ENCODE measurements at places on chromosomes 16 and 17.
A peak's percentile ranks its signal among the peaks of the same experiment; 100 is the strongest.

GRCh38 chr17:83025636-83026280 is 53.7 kb upstream of the METRNL start:
- no peak for DNase-seq

DNA sequence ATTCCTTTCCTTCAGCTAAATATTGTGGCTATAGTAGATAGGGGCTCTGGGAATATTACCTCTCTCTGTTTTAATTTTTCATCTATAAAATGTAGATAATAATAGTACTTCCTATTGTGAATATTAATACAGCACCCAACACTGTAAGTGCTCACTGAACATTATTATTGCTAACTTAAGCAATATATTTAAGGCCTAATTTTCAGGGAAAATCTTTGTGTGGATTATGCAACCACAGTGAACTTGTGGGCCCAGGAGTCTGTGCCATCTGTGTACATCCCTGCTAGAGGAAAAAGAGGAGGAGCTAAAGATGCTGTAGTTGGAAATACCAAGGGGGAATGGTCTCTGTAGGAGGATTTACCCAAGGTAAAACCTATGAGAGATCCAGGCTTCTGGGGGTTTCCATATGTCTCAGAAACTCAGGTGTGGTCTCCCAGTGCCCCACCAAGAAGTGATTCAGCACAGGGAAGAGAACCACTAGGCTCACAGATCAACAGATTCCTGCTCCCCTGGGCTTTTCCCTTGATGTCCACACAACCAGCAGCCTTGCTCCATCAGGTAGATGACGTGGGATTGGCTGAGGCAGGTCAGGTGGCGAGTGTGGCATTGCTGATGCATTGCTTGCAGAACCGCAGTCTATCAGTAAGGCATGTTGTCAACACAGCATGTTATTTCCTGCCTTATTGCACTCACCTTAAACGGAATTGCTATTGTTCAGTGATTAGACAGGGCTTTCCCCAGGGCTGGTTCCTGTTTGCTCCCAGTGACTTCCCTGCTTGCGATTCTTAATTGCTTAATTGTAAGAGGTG is 1.6 kb upstream of the N4BP1 start:
- peak; percentile 24 for DNase-seq

- DNase-seq, result no peak
Observed at GRCh38 chr16:22681554-22682291, 132.2 kb upstream of the HS3ST2 start.

- DNase-seq, result no peak
Observed at GRCh38 chr17:74652020-74652419, 28.5 kb upstream of the CD300E start.

DNA sequence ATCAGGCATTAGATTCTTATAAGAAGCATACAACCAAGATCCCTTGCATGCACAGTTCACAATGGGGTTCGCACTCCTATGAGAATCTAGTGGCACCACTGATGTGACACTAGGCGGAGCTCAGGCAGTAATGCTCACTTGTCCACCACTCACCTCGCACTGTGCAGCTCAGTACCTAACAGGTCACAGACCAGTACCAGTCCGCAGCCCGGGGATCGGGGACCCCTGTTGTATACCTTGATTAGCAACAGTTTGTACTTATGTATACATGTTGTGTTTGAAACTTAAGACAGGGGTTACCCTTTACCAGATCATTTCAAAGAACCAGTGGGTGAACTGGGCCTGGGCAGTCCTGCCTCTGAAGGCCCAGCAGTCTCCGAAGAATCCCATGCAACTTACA is 103.7 kb downstream of the PMP22 start:
- DNase-seq, result no peak

DNA sequence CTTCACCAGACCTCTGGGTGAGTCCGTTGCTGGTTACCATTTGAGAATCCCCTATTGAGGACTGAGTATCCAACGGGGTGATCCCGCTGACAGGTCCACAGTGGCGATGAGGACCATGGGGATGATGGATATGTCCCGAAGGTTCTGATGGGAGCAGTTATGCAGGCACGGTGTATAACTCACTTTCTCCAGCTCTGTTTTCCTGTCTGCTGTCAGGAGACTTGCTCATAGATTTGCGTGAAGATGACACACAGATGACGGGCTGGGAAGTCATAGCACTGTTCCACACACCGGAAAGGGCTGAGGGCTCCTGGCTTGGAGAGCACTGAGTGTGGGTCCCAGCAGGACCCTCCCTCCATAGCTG is 22.2 kb upstream of the ADCY7 start:
- no peak for DNase-seq

GRCh38 chr17:44693609-44694008 is 4.0 kb upstream of the CCDC43 start:
- no peak for DNase-seq

GRCh38 chr16:4465977-4466779 is 8.2 kb downstream of the NMRAL1 start:
- DNase-seq, result peak; percentile 23

GRCh38 chr17:5419959-5420653 is at the start of gene RPAIN:
TSS of gene RPAIN (plus strand) at chr17:5420182. CDS start at chr17:5420211, 29 bp downstream.
- peak; percentile 76 for DNase-seq

DNA sequence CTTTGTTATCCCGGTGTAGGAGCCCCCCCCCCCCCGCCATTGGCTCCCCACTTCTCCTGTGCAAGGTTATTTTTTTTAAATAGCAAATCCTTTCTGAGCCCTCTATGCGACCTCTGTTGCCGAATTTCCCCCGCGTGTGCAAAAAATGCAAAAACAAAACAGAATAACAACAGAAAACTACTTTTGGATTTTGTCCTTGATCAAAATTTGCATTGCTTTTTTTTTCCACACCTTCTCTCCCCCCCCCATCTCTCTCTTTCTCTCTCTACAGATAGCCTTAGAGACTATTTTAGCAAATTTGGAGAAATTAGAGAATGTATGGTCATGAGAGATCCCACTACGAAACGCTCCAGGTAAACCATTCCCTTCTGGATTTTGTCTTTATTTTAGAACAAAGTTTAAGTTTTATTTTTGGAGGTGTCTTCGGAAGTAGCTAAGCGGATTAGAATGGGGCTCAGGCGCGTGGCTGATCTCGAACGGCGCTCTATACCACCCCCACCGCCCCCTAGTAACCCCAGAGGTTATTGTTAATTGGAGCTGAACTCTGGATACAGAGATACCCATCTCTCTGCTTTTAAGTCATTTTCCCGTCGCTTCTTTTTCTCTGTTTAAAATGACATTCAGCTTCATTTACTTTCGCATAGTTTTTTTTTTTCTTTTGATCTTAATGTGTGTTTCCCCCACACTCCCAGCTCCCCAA is 1.0 kb downstream of the MSI2 start:
- DNase-seq, result no peak

- no peak for DNase-seq
Observed at GRCh38 chr16:4376126-4376892, 4.7 kb downstream of the VASN start.

- no peak for DNase-seq
Observed at GRCh38 chr16:23930791-23931190, 95.0 kb downstream of the PRKCB start.

GRCh38 chr16:12086822-12087221 is 110.3 kb downstream of the SNX29 start:
- DNase-seq, result no peak

- no peak for DNase-seq
Observed at GRCh38 chr16:14486520-14487303, 143.3 kb downstream of the PARN start.

GRCh38 chr16:85151079-85151602 is 38.9 kb upstream of the CIBAR2 start:
- DNase-seq, result no peak

GRCh38 chr16:58306327-58306726 is 11.5 kb upstream of the PRSS54 start:
- DNase-seq, result peak; percentile 42

DNA sequence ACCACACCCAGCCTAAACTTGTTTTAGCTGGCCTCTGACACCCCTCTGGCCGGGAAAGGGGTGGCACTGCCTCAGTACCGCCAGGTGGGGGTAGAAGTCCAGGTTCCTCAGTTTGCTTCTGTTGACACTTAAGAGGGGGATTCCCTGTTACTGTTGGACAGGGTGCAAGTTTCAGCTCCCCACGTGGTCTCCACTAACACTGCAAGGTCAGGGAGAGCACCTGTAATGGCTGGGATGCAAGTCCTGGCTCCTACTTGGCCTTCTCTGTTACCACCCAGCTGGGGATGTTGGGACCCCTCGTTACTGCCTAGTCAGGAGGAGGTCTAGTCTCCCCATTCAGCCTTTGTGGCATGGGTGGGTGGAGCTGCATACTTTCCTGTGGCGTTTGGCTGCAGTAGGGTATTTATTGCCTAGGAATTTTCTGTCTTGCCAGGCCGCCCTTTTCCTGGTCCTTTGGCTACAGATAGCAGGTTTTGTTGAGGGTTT is 10.6 kb upstream of the MFAP4 start:
- no peak for DNase-seq

DNA sequence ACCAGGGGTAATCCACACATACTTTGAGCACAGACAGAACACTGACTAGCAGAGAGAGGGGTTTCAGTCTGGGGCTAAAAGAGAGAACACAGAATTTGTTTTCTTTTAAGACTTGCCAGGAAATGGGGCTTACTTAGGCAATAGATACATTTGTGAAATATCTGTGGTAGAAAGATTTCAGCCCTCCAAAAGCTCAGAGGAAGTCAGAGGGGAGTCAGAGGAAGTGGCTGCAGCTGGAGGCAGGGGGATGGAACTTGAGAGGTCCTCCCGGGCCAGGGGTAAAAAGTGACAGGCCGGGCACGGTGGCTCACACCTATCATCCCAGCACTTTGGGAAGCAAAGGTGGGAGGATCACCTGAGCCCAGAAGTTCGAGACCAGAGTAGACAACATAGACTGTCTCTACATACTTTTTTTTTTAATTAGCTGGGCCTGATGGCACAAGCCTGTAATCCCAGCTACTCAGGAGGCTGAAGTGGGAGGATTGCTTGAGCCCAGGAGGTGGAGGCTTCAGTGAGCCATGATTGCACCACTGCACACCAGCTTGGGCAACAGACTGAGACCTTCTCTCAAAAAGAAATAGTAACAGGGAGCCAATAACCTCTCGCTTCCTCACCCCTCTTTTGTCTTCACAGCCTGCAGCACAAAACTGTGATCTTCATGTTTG is 49.9 kb downstream of the NLRC5 start:
- DNase-seq, result no peak

DNA sequence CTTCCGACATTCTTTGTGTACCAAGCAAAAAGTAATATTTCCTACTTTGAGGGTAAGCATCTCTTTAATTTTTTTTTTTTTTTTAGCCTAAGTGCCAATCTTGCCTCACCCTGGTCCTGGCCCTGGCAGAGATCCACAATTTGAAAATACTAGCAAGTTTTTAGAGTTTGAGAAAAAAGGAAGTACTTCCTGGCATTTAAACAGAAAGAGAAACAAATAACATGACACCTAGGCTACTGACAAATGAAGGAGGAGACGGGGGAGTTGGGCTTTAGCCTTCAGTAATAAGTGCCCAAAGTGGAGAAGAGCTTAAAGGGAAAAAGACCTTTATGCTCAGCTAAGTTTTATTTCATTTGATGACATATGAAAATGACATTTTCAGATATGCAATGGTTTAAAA is 92.8 kb downstream of the HS3ST3A1 start:
- DNase-seq, result no peak

GRCh38 chr16:28261942-28262341 is 30.4 kb upstream of the SBK1 start:
- DNase-seq, result no peak

- no peak for DNase-seq
Observed at GRCh38 chr16:67388591-67388990, 4.7 kb downstream of the TPPP3 start.

- DNase-seq, result no peak
Observed at GRCh38 chr17:32494621-32495358, 8.0 kb downstream of the CDK5R1 start.

DNA sequence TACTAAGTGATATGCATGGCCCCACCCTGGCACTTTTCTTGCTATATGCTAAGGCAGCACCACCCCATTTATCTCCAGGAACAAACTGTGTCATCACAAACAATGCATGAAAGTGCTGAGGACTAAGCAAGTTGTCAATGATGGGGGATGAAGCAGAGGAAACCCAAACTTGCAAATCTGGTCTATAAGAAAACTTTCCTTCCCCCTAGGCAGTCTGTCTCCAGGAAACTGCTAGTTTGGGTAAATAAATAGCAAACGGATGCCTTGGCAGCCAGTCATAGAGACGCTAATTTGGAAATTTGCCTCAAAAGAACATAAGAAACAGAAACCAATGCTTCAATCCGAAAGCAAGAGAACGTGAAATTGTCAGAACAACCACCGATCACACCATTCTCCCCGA is 5.6 kb upstream of the HSBP1 start:
- DNase-seq, result no peak

DNA sequence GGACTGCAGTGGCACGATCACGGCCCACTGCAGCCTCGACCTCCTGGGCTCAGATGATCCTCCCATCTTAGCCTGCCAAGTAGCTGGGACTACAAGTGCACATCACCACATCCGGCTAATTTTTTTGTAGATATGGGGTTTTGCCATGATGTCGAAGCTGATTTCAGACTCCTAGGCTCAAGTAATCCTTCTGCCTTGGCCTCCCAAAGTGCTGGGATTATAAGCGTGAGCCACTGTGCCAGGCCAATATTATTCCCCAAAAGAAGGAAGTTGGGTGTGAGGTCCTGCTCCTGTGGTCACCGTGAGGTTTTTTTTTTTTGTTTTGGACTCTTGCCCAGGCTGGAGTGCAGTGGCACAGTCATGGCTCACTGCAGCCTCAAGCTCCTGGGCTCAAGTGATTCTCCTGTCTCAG is 1.5 kb downstream of the AMZ2 start:
- no peak for DNase-seq

DNA sequence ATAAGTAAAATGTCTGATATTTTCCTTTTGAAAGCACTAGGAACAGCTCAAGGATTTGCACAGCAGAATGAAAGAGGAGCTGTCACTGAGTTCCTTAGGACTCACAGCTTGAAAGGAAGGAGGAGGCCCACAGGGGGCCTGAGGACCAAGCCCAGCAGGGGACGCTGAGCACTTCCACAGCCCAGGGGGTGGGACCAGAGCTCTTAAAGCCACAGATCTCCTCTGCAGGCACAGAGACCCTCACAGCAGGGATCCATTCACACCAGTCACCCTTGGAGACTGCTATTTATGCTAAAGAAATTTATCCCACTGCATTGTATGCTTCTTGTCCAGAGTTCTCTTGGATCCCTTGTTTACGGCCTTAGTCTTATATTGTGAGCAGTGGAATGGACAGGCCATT is 253.3 kb downstream of the STX8 start:
- no peak for DNase-seq

GRCh38 chr17:13292291-13292690 is 274.5 kb upstream of the ELAC2 start:
- no peak for DNase-seq

DNA sequence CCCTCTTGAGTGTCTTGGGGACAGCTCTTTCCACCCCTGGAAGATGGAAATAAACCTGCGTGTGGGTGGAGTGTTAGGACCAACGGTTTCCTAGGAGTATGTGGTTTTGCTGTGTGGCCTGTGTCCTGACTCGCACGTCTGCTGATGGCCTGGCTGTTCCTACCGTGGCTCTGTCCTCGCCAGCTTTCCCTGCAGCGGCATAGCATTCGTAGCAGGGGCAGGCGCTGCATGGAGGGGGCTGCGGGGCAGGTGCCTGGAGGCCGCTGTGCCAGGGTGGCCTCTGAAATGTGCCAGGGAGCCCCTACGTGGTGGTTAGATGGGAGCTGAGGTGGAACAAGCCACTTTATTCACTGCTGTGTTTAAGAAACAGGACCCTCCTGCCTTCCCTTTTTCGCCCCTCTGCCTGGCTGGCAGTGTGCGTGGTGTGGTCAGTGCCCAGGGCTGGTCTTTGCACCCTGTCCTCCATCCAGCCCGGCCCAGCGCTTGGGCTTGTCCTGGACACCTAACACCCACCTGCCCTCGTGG is 10.6 kb downstream of the SLC16A3 start:
- no peak for DNase-seq

Data from stimulated activated CD4-positive, alpha-beta T cell treated with anti-CD3 and anti-CD28 coated beads, Interleukin-4, amount 100 ng/mL, for 4 hours (primary cell).